HepG2 (cell line): ENCODE measurements at places on chromosomes 7 and 10. TPM values are rescaled to one million over a fixed set of nuclear protein-coding genes. Genes with fewer than 3 reads are reported as not detected.

ANKRD26 gene
- 9.6 and 10.0 TPM in 2 replicates for total RNA-seq

H2BK1 gene
- total RNA-seq = not detected in 2 replicates

SPDYE3 gene
- total RNA-seq = not detected in 2 replicates

BLOC1S2 gene
- 64.4 and 81.4 TPM in 2 replicates for total RNA-seq

POT1 gene
- total RNA-seq = 21.7 and 31.3 TPM in 2 replicates

- no peaks in the 10 kb centered on the region for H3K4me1 ChIP-seq
- no peaks in the 10 kb centered on the region for H3K36me3 ChIP-seq
- H3K4me3 ChIP-seq = no peak overlapping the region
- peak; percentile 23 for DNase-seq
These were observed 160.7 kb downstream of the NXPH1 start for GRCh38 chr7:8594115-8594514.

- no peak overlapping the region for H3K27ac ChIP-seq
- no peaks in the 10 kb centered on the region for H3K4me1 ChIP-seq
- no peaks in the 10 kb centered on the region for H3K36me3 ChIP-seq
- peak; percentile 61 for DNase-seq
- no peak overlapping the region for H3K4me3 ChIP-seq
- no peaks in the 10 kb centered on the region for H3K27me3 ChIP-seq
These were observed 463.8 kb downstream of the KCNMA1 start for GRCh38 chr10:77173615-77174461.

DNA sequence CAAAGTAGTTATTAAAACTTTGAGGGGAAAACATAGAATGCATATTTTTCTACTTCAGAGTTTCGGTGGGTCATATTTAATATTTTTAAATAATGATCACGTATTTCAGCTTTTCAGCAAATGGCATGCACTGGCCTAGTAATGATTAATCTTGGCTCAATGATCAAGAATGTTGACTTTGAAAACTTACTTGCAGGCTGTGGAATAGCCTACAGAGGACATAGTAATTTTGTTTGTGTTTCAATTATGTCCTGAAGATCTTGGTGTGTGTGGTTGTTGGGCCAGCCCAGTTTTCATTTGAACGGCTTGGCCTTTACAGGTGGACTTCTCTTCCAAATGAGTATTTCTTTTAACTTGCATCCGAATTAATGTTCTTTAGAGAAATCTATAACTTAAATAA lies 35.1 kb downstream of the ADD3 start:
- H3K4me1 ChIP-seq = peaks cover 32% of the 10 kb centered on the region
- DNase-seq = peak; percentile 58
- no peak overlapping the region; the same call in 1 of the 2 replicates for H3K4me3 ChIP-seq
- no peak overlapping the region for H3K27ac ChIP-seq

GRCh38 chr7:14040528-14040927 lies 51.1 kb upstream of the ETV1 start:
- DNase-seq = no peak
- H3K4me1 ChIP-seq = no peaks in the 10 kb centered on the region
- H3K4me3 ChIP-seq = no peak overlapping the region
- H3K27ac ChIP-seq = no peak overlapping the region

DNA sequence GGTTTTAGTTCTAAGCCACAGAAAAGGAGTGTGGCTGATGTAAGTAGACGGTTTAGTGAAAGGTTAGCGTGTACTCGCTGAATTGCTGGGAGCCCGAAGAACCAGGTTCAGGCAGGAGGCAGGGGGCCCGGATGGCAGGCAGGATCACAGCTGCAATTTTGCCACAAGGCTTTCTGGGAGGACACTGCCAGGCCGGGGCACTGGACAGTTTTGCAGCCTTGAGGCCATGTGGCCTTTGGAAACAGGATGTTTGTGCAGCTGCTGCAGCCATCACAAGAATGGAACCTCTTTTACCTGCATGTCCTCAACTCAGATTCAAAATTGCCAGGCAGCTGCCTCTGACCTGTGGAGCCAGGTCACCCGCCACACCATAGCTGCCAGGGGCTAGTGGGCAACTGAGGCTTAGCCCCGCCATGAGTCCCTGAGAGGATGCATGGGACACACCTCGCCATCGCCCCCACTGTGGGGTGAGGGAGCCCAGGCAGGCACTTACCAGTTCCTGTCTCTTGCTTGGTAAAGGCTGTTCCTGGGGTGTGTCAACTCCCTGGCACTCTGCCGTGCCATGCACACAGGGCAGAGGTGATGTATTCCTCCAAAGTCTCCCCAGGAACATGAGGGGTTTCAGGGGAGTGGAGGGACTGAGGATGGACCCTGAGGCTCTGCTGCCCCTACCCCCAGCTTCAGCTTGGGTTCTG lies 188.6 kb downstream of the RPS24 start:
- peaks cover 35% of the 10 kb centered on the region; the same call in 2 of the 3 replicates for H3K27me3 ChIP-seq
- no peak for DNase-seq
- H3K4me1 ChIP-seq = no peaks in the 10 kb centered on the region
- H3K27ac ChIP-seq = no peak overlapping the region

DNA sequence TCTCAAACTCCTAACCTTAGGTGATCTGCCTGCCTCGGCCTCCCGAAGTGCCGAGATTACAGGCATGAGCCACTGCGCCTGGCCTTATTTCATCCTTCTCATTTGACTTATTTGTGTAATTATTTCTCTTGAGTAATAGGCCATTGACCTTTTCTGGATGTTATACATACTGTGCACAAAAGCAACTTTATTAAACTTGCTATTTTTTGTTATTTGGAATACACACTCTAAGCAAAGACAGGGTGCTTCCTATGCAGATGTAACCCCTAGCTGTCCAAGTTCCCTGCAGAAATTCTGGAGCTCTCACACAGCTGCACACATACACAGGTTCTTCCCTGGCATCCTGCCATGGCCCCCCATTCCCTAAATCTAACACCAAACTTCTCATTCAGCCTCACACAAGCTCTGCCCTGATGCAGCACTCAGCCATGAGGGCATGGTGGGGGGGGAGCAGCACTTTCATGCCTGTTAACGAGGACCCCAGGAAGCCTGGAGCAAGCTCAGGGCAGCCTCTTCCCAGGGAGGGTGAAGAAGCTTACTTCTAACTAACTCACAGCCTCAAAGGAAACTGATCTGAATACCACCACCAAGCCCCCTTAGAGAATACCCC lies 33.2 kb downstream of the SH3PXD2A start:
- H3K27me3 ChIP-seq = no peaks in the 10 kb centered on the region
- H3K4me3 ChIP-seq = no peak overlapping the region
- peaks cover 77% of the 10 kb centered on the region for H3K4me1 ChIP-seq
- H3K27ac ChIP-seq = no peak overlapping the region

DNA sequence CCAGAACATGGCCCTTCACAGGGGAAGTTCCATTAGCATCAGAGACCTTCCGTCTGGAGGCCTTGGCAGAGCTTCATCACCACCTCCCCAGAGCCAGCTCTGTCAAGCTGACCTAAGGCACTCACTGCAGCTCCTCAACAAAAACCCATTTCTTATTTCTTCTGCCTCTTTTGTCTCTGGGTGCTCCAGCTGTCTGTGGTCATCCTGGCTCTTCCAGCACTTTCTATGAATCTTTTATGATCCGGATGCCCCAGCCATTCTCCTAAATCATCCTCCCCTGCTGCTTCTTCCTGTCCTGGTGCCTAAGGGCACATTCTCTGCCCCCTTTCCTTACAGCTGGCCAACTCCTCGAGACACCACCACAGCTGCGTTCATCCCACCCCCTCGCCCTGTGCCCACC lies 171.7 kb upstream of the INSYN2A start:
- no peak overlapping the region for H3K4me3 ChIP-seq
- H3K27me3 ChIP-seq = no peaks in the 10 kb centered on the region
- H3K27ac ChIP-seq = no peak overlapping the region
- no peak for DNase-seq

DNA sequence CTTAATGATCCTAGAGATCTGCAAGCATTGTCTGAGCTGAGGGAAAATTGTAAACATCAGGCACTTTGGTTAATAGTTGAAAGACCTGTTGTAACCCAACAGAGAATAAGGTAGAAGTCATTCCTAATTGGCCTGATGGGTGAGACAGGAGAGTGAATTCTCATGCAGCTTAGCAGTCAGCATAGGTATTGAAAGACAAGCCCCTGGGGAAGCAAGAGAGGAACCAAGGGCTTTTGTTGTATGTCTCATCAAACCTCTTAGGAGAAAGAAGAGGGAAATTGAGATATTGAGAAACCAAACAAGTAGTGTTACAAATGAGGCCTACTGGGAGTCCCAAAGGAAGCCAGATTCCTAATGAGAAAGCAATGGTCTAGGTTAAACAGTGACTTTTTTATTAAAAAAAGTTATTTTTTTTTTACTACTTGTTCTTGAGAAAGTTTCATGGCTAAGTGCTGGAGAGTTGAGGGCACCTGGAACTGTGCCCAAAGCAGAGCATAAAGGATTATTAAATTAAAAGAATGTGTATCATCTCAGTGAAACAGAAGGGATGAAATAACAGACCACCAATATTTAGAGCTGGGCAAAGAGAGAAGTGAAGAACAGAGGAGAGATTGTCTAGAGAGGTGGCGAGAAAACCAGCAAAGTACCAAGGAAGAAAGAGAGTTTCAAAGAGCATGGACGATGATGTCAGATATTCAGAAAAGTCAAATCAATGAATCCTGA lies 168.9 kb downstream of the CDK14 start:
- no peaks in the 10 kb centered on the region for H3K36me3 ChIP-seq
- H3K4me1 ChIP-seq = peaks cover 60% of the 10 kb centered on the region
- H3K27ac ChIP-seq = no peak overlapping the region
- DNase-seq = peak; percentile 16
- no peak overlapping the region for H3K4me3 ChIP-seq

- H3K4me3 ChIP-seq = no peak overlapping the region
- H3K27ac ChIP-seq = no peak overlapping the region
- H3K36me3 ChIP-seq = peaks cover 18% of the 10 kb centered on the region; the same call in 1 of the 3 replicates
- H3K4me1 ChIP-seq = no peaks in the 10 kb centered on the region
- H3K27me3 ChIP-seq = no peaks in the 10 kb centered on the region
These were observed 68.2 kb downstream of the DNAJB6 start for GRCh38 chr7:157404845-157405481.

DNA sequence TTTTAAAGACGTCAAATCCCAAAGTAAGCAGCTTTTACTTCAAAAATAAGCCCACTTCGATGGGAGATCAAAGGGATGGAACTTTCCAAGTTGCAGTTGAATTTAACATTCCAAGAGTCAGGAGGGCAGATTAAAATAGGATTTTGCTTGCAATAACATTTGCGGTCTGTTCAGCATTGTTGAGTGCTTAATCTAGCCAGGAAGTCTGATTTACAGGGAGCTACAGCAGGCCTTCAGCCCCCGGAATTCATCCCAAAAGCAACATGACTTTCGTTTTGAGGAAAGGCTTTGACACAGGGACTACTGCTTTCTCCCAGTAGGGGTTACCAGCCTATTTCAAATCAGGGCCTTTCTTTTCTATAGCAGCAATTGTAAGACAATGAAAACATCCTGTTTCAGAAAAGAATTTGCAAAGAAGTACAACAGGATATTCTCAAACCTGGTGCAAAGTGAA lies 279.6 kb upstream of the PITRM1 start:
- DNase-seq = no peak
- no peaks in the 10 kb centered on the region for H3K4me1 ChIP-seq
- H3K27ac ChIP-seq = no peak overlapping the region
- H3K27me3 ChIP-seq = no peaks in the 10 kb centered on the region

GRCh38 chr7:54778696-54779540 lies 19.9 kb upstream of the SEC61G start:
- H3K4me1 ChIP-seq = peaks cover 2% of the 10 kb centered on the region; the same call in 1 of the 2 replicates
- DNase-seq = no peak
- H3K36me3 ChIP-seq = no peaks in the 10 kb centered on the region
- H3K27me3 ChIP-seq = 0 out of 2 replicates have a peak, but pooled peaks cover 4% of the 10 kb centered on the region
- no peak overlapping the region for H3K27ac ChIP-seq

DNA sequence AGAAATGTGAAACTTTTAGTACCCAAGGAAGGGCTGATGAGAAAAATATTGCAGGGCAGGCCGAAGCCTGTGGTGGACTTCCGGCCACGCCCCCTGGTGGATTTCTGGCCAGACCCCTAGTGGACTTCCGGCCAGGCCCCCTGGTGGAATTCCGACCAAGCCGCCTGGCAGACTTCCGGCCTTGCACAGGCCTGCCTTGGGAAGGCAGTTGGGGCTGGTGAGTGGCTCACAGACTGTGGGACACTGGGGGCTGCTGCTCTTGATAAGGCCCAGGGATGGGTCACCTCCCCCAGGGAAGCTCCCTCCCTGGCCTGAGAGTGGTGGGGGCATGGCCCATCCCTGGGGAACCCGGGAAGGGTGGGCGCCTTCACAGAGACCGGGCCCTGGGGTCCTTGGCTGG lies 116.4 kb upstream of the MKI67 start:
- H3K27ac ChIP-seq = no peak overlapping the region
- peaks cover 3% of the 10 kb centered on the region; the same call in 1 of the 2 replicates for H3K27me3 ChIP-seq
- H3K36me3 ChIP-seq = no peaks in the 10 kb centered on the region
- no peak for DNase-seq

DNA sequence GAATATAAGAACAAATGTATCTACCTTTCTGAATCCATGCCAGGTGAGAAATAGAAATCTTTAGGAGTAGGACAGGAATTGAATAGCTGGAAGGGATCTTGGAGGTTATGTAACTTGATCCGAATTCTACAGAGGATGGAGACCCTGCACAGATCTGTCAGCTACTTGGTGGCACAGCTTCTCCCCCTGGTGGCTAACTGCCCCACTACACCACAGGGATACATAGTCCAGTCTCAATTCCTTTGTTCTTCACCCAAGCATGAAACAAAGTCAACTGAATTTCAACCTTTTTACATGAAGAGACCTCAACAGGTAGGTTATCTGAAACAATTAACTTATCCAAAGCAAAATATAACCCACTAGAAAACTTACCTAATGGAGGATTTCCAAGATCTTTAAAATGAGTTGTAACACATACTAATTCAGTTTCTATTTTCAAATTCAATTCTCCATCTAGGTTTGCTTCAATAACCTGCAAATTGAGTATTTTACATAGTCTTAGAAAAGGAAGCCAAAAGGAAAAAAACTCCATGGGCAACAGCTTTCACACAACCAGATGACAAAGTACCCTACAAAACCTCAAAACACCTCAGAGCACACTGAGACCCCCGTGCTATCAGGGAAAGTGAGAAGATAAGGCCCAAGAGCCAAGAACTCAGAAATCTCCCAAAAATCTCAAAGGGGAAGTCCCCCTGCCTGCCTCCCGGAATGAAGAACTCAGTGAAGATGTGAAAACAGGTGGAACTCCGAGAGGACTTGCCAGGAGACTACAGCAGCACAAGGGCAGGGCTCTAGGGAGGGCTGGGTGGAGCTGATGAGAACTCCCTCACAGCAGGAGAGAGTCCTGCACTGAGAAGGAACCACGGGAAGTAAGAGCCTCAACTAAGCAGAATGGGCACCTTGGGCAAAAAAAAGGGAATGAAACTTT lies 10.3 kb downstream of the HUS1 start:
- H3K36me3 ChIP-seq = peaks cover 30% of the 10 kb centered on the region
- H3K27me3 ChIP-seq = no peaks in the 10 kb centered on the region
- H3K27ac ChIP-seq = no peak overlapping the region
- no peak overlapping the region for H3K4me3 ChIP-seq
